ENCODE measurements at places on chromosomes 1 and 21. TPM values are rescaled to one million over a fixed set of nuclear protein-coding genes. Genes with fewer than 3 reads are reported as not detected.

DNA sequence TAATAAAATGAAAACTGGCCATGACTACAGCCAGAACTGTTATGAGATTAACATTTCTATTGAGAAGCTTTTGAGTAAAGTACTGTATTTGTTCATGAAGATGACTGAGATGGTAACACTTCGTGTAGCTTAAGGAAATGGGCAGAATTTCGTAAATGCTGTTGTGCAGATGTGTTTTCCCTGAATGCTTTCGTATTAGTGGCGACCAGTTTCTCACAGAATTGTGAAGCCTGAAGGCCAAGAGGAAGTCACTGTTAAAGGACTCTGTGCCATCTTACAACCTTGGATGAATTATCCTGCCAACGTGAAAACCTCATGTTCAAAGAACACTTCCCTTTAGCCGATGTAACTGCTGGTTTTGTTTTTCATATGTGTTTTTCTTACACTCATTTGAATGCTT is 164.0 kb downstream of the NEK7 start:
- DNase-seq = no peak

- DNase-seq = no peak
Measured at GRCh38 chr1:47684964-47685762, 247.3 kb downstream of the FOXD2 start.

TTC22 gene
- total RNA-seq = 0.58 TPM

GRCh38 chr1:21938732-21939538 is 1.8 kb upstream of the HSPG2 start:
- no peak for DNase-seq

DNAJC6 gene
- total RNA-seq = 1.8 TPM

CYP4Z1 gene
- not detected for total RNA-seq

- DNase-seq = no peak
Measured at GRCh38 chr1:89356658-89357400, 7.0 kb upstream of the GBP6 start.

GRCh38 chr1:119475866-119476439 is 31.1 kb upstream of the HSD3B1 start:
- DNase-seq = peak; percentile 13

ARHGEF10L gene
- total RNA-seq = 17.9 TPM

PTCH2 gene
- 10.2 TPM for total RNA-seq

DNA sequence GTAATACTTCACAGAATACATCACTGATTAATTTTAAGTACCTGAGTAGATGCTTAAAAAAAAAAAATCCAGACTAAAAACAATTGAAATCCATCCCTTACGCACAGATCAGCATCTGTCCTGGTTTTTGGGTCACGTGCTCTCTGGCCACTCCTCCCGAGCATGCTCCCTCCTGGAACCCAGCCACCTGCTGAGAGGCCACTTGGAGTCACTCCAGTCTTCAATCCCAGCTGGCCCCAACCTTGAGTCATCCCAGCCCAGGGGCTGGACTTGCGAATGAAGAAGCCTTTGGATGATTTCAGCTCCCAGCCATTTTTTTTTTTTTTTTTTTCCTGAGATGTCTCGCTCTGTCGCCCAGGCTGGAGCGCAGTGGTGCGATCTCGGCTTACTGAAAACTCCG is 8.9 kb downstream of the MAP1LC3C start:
- peak; percentile 88 for DNase-seq

ARMH1 gene
- total RNA-seq = 6.7 TPM

DNA sequence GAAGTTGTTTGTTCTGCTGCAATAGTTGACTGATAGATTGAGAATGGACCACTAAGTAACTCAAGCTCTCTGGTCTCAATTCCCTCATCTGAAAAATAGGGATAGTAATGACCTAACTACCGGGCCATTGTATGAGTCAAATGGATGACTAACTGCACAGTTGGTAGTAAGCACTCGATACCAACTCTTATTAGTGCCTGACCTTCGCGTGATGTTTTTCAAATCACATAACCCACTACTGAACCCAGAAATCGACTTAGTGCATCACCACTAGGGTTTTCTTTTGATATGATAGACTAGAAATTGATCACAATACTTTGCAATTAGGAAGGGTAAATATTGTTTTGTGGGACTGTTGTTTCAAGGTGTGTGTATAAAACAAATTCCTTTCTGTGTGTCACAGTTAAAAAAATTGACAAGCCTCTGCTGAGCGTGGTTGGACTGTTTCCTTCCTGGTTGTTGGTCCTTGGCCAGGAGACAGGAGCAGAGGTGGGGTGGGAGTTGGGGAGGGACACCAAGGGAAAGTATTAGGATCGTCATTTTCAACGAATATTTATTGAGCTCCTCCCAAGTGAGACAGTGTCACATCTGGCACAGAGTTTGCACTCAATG is 54.0 kb upstream of the LRP8 start:
- no peak for DNase-seq

FNDC10 gene
- 1.5 TPM for total RNA-seq

- no peak for DNase-seq
Measured at GRCh38 chr1:19844731-19845495, 29.8 kb upstream of the RNF186 start.

WDR64 gene
- 0.67 TPM for total RNA-seq

BTF3L4 gene
- total RNA-seq = 37.8 TPM

DNA sequence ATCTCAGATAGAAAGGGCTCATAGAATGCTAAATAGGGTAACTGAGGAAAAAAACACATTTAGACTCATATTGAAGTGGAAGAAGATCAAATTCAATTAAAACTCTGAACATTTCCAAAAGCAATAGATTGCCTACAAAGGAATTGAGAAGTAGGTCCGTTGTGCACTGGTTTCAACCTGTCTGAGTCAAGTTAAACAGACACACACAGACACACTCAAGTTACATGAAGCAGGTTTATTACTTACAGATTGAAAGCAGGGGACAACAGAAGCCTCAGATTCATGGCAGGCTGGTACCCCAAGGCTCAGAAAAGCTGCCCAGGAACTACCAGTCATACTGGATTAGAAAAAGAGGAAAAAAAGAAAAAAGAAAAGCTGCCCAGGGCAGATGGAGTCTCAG is 20.7 kb upstream of the S100A2 start:
- DNase-seq = no peak

GRCh38 chr1:247366926-247367645 is 35.4 kb upstream of the ZNF496 start:
- DNase-seq = no peak

DNA sequence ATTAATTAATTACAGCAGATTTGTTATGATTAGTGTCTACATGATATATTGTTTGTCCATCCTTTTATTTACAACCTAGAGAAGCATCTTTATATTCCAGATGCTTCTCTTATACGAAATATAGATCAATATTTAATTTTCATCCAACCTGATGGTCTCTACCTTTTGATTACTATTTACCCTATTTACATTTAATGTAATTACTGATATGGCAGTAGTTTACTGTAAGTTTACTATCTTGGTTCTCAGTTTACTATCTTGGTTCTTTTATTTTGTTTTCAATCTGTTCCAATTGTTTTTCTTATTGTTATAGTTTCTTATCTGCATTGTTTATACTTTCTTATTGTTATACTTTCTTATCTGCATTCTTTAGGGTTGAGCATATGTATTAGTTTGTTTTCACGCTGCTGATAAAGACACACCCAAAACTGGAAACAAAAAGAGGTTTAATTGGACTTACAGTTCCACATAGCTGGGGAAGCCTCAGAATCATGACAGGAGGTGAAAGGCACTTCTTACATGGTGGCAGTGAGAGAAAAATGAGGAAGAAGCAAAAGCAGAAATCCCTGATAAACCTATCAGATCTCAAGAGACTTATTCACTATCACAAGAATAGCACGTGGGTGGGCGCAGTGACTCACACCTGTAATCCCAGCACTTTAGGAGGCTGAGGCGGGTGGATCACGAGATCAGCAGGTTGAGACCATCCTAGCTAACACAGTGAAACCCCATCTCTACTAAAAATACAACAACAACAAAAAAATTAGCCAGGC is 28.9 kb downstream of the FAF1 start:
- no peak for DNase-seq

PROK1 gene
- 165 TPM for total RNA-seq

DNA sequence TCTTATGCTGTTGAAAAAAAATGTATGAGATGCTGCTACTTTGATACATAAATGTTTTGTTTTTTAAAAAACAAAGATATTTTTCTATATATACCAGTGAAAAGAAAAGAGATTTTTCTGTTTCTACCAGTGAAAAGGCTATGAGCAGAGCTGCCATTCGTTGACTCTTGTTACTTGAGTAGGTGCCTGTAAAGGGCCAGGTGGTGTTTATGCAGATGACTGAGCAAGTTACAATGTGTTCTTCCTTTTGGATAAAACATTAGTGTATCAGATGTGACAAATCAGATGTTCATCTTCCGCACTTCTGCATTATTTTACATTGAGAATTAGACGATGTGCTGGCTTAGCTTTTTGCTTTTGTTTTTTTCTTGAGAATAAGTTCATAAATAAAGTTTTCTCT is 45.4 kb downstream of the BARHL2 start:
- no peak for DNase-seq

All from ovary (tissue), 10 donors.